Activated T-cell treated with anti-CD3 and anti-CD28 coated beads, Interleukin-2, amount 50 U/mL, for 48 hours (primary cell): ENCODE measurements at places on chromosomes 16 and 17.

GRCh38 chr17:74099442-74100340 lies 103.8 kb upstream of the RPL38 start:
- DNase-seq: no peak

DNA sequence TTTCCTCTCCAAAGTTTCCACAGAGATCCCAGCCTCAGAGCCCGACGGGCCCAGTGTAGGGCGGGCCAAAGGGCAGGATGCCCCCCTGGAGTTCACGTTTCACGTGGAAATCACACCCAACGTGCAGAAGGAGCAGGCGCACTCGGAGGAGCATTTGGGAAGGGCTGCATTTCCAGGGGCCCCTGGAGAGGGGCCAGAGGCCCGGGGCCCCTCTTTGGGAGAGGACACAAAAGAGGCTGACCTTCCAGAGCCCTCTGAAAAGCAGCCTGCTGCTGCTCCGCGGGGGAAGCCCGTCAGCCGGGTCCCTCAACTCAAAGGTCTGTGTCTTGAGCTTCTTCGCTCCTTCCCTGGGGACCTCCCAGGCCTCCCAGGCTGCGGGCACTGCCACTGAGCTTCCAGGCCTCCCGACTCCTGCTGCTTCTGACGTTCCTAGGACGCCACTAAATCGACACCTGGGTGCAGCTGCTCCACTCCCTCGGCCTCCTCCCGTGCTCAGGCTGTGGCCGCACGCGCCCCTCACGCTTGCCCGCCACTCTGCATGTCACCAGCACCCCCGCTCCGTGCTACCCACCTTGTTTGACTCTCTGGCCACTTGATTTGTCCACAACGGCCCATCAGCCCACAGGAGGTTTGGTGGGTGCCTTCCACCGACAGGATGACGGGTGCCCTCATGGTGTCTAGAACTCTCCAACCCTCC lies 15.3 kb upstream of the STH start:
- no peak for DNase-seq

DNA sequence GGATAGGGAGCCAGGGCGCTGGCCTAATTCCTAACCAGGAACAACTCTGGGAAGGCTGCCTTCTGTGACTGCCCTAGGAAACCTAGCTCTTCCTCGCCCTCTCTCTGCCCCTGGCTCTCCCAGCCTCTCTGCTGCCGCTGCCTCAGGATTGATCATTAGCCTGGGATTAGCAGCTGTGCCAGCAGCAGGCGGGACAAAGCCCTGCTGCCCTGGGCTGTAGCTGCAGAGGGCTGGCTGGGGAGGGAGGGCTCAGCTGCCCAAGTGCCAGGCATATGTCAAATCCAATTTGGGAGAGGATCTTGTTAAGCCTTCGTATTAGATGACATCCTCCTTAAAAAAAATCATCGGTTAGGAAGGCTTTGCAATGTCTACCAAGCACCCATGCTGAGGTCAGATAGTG lies 144.8 kb upstream of the CCL2 start:
- no peak for DNase-seq

GRCh38 chr17:27413792-27414191 lies 42.5 kb upstream of the KSR1 start:
- no peak for DNase-seq

DNA sequence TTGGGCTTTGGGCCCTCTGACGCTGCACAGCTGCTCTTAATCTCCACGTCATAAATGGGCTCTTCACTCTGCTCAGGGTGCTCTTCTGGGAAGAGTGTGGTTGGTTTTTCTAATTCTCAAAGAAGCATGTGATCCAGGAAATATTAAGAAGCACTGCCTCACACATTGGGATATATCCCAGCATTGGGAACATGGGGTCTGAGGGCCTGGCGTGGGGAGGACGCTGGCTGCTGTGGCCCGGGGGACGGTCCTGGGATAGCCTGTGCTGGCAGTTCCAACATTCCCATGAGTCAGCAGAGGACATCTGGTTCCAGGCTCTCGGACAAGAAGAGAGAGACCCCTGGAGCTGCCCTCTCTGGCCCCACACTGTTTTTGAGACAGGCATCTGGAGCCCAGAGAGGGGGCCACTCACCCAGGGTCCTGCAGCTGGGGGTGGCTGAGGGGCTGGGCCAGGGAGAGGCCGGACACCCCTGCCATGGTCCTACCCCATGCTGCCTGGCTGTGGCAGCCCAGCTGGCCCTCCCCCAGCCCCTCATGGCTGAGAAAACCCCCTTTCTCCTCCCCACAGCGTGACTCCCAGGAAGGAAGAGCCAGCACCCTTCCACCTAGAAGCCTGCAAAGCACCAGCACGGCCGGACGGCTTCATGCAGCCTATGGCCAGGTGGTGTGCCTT lies 58.8 kb downstream of the NT5M start:
- no peak for DNase-seq

DNA sequence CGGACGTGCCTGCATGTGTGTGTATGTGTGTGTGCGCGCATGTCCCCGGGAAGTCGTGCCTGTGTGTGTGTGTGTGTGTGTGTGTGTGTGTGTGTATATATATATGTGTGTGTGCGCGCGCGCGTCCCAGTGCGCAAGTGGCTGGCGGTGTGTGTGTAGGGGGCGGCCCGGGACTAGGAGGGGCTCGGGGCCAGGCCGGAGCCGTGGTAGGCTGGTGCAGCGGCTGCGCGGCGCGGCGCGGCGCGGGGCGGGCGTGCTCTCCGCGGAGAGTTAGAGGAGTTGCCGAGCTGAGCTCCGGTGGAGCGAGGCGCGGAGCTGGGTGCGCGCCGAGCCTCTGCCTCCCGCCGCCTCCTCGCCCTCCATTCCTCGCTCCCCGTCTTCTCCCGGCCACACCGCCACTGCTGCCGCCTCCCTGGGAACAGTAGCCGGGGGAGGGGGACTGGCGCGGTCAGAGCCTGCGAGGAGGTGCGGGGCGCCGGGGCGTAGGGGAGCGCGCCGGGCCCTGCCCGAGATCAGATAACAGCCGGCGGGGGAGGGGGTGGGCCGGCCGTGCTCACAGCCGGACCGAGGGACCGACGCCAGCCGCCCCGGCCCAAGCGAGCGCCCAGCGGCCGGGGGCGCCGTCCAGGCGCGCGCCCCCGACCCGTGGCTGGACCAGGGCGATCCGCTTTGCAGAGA lies at the start of gene KCNJ12:
Gene KCNJ12, plus strand, starts transcription at position 277 of the 678 bp plus-strand sequence. CDS start 38,986 bp downstream, outside the sequence.
- DNase-seq: peak; percentile 25

- no peak for DNase-seq
These were observed 64.0 kb downstream of the TBC1D16 start for GRCh38 chr17:79971651-79972050.

DNA sequence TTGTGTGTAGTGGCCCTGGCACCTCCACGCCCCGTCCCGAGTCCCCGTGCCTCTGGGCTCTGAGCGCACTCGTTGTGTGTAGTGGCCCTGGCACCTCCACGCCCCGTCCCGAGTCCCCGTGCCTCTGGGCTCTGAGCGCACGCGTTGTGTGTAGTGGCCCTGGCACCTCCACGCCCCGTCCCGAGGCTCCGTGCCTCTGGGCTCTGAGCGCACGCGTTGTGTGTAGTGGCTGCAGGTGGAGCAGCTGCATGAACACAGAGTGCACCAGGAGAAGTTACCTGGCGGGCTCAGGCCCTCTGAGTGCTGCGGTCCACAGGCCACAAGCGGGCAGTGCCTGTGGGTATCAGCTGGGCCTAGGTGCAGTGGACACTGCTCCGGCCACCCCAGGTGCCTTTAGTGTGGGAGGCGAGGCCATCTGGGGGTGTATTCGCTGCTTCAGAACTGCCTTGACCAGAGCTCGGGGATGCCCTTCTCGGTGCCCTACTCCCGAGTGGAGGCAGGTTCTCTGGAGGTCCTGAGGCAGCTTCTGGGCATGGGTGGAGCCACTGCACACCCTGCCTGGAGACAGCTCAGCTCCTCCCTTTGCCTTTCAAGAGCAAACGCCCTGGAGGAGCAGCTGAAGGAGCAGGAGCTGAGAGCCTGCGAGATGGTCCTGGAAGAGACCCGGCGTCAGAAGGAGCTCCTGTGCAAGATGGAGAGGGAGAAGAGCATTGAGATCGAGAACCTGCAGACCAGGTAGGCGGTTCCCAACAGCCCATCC lies 17.3 kb upstream of the CAPN15 start:
- no peak for DNase-seq

GRCh38 chr16:19367335-19367734 lies 50.3 kb upstream of the TMC5 start:
- no peak for DNase-seq

- DNase-seq: no peak
These were observed 99.9 kb upstream of the FAM20A start for GRCh38 chr17:68701046-68701445.

- DNase-seq: peak; percentile 31
These were observed 1.0 kb upstream of the KCNJ2 start for GRCh38 chr17:70168044-70168976.

DNA sequence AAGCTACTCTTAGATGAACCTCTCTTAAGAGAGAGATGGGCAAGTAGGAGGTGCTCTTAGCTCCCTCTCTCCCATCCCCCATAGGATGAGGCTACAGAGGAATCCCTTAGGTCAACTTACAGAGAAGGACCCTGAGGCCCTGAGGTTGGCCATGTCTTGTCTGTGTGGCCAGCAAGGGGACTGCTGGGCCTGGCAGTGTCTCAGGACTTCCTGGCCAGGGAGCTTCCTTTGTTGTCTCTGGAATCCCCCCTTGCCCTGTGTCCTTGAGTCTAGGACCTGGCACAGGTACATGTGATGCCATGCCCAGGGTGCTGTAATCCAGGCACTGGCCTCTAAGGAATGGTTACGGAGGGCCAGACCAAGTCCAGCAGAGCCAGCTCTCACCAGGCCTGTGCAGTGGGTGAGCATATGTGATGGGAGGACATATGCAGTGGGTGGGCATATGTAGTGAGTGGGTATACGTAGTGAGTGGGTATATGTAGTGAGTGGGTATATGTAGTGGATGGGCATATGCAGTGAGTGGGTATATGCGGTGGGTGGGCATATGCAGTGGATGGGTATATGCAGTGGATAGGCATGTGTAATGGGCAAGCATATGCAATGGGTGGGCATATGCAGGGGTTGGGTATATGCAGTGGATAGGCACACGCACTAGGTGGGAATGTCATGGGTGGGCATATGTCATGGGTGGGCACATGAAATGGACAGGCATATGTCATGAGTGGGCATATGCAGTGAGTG lies 20.3 kb upstream of the PECAM1 start:
- DNase-seq: no peak

GRCh38 chr16:69861292-69862030 lies 89.7 kb upstream of the CLEC18A start:
- no peak for DNase-seq

DNA sequence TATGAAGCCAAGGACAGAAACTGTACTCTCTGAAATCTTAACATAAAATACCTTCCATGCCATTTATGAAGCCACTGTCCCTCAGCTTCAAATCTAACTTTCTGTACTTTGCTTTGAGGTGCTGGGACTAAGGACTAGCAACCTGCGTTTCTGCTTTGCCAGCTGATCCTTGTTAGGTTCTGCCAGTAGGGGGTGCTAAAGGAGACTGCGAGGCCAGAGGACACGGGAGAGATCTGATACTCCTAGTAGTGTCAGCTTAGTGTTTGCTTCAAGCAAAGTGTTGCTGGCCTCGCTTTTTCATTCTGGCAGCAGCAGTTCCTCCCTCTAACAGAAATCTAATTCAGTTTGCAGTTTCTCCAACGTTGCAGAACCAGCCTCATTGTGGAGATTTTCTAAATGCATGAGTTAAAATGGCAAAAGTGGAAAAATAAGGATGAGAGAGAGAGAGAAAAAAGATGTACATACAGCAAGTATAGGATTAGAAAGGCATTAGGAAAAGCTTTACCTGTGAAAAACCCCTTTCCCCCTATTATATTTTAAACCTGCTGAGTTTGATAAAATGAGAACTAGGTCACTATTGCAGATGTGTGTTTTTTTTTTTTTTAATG lies 297.5 kb downstream of the CA10 start:
- peak; percentile 24 for DNase-seq

GRCh38 chr17:45282683-45283644 lies 21.1 kb upstream of the SPATA32 start:
- no peak for DNase-seq

DNA sequence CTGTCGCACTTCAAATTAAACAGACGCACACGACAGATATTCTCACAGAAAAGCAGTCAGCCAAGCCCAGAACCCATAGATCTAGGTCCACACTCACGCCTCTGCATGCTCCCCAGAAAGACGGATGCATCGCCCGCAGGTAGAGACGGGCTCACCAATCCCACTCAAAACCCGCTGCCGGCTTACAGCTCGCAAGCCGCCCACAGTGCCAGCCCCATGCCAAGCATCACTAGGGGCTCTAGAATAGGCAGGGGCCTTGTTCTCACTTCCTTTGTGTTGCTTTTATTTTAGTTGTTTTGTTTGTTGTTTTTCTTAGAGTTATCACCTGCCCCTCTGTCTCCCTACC lies 336 bp upstream of the BMERB1 start:
- DNase-seq: no peak

GRCh38 chr17:2631211-2631610 lies 37.8 kb downstream of the PAFAH1B1 start:
- no peak for DNase-seq

- DNase-seq: peak; percentile 53
These were observed 330.0 kb upstream of the PMFBP1 start for GRCh38 chr16:72501739-72502593.
